ENCODE measurements at places on chromosomes 11 and 22.

DNA sequence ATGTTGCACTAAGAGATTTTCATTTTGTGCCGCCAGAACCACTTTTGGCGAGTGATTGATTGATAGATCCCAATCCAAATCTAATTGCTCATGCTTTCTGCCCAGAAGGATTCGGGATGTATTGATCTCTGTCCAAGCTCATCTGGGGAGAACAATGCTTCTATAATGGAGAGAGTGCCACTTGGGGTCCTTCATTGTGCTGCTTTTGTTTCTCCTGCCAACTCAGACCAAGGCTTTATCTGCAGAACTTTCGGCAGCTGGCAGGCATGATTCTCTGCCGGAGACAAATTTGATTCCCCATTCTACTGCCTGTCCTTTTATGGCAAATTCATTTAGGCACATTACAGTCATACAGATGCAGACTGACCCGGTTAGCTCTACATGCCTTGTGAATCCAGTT is 62.9 kb upstream of the NTM start:
- peak; percentile 71 for DNase-seq

DNA sequence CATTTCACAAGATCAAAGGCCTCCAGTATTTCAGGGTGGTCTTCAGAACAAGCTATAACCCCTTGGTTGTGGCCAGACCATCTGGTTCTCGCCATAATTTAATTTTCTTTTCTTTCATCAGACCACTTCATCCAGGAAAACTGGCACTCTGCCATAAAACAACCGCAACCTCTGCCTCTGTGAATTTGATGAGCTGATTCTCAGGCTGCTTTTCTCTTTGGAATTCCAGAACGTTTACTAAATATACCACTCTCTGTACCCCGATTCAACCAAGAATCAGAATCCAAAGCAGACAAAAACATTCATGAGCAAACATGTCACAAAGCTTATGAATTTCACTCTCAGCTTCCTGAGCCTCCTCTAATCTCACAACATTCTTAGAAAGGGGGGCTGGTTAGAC is 331.8 kb upstream of the SYN3 start:
- no peak for DNase-seq

GRCh38 chr22:37298748-37299495 is 16.6 kb downstream of the CYTH4 start:
- no peak for DNase-seq

- DNase-seq = no peak
These were observed 24.4 kb upstream of the PAMR1 start for GRCh38 chr11:35549787-35550186.

- no peak for DNase-seq
These were observed at the start of gene MRGPRD for GRCh38 chr11:68980776-68981065. MRGPRD (minus strand) TSS chr11:68980986; CDS start chr11:68980986, 0 bp downstream.

- no peak for DNase-seq
These were observed 72.6 kb upstream of the RAB1B start for GRCh38 chr11:66195867-66196266.

DNA sequence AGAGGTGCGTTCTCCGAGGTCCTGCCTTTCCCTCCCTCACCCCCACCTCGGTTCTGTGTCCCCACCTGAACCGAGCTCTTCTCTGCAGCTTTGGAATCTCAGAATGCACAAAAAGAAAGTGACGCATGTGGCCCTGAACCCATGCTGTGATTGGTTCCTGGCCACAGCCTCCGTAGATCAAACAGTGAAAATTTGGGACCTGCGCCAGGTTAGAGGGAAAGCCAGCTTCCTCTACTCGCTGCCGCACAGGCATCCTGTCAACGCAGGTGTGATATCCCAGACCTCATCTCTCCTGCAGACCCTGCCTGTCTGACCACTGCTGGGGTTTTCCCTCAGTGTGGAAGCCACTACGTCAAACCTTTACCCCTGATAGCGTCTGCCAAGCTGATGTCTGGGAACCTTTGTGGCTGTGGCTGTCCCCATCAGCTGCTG is 13.9 kb downstream of the ACP2 start:
- no peak for DNase-seq

DNA sequence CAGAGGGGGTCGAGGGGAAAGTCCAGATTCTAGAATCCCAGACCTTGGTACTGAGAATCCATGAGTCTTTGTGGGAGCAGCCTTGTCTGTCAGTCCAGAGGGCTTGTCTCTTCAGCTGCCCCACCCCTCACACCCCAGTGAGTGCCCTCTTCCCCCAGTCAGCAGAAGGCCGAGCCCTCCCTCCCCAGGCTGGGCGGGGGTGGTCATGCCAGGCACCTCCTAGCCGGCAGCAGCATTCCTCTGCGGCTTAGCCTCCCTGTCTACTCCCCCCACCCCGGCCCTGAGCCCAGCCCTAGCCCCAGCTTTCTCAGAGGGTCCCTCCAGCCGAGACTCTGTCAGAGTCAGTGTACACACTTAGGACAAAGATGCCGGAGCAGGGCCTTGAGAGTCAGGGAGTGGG is 4.6 kb downstream of the SOX10 start:
- DNase-seq = no peak

DNA sequence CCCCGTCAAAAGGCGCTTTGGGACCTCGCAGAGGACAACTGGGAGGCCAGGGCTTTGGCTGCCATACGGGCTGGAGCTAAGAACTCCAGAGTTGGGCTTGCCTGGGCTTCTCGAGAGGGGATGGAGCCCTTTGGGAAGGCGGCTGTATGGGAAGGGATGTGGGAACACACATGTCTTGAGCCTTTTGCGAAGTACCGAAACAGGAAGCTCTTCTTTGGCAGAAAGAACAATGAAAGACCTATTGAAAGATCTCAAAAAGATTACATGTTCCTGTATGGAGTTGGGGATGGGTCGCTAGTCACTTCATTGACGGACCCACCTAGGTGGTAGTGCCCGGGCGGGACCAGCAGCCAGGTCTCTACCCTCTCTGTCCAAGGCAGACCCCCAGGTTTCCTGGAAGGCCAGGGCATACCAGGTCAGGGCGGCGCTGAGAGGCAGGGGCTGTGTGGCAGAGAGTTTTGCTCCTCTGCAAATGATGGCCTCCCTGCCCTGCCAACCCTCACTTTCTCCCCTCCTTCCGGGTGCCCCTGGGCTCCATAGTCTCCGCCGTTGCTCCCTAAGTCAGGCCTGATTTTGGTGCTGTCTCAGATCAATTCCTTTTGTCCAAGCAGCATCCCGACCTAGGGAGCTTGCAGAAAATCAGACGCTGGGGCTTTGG is 1.0 kb downstream of the ST14 start:
- no peak for DNase-seq

DNA sequence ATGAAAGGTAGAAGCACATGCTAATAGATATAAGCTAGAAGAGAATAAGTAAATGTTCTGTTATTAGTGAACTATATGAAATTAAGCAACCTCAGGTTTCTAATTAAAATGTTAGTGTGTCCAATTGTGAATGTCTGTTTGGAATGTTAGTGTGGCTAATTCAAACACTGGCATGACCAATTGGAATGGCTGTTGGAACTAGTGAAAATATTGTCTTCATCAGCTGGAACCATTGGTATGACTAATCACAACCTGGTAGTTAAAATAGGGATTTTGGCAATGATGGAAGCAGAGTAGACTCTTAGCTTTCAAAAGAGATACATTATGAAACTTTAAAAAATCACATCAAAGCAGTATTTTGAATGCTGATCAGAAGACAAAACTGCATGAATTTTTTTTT is 66.8 kb downstream of the CYB5R2 start:
- DNase-seq = no peak

DNA sequence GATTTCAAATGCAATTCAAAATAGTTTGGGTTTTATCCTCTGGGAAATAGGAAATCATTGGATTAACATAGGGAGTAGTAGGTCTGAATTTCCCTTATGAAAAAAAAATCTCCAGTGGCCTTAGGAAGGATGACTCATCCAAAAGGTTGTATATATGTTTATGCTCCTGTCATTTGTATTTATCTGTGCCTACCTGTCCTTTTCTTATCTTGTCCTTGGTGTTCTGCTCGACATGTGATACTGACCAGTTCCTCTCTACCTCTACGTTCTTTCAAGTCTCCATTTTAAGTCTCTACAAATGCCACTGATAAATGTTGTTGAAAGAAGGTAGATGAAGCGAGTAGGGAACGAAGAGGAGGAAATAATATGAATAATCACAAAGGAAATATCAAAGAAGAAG is 3.0 kb upstream of the SOX6 start:
- no peak for DNase-seq

- no peak for DNase-seq
These were observed 245.6 kb upstream of the B3GAT1 start for GRCh38 chr11:134657631-134658030.

DNA sequence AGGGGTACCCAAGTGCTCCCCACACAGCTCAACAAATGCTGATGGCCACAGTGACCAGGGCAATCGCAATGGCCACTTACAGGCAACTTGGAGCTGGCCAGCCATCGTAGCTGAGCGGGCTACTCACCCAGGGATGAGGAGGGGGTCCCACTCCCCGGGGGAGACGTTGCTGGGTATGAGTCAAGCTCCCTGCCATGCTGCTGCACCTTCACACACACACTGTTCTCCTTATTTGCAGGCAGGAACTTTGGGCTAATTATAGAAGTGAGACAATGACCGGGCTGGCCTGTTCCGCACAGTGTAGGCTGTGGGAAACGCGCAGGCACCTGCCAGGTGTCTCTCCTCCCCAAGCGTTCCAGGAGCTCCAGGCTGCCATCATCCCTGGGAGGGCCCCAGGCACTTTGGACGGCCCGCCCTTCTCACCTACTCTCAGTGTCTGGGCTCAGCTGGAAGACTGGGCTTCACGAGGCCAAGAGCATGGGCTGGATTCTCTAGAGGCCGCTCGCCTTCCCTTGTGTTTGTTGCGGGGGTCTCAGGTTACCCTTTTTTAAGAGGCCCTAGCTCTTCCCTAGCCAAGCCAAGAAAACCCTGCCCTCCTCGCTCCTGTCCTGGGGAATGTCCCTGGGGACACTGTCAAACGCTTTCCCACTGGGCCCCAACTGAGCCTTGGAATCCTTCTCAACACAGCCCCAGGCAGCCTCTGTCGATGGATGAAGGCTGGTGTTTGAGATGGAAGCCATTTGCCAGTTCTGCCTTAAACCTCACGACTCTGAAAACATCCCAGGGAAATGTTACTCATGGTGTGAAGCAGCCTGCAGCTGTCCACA is 73.0 kb downstream of the RTL6 start:
- DNase-seq = no peak

GRCh38 chr11:34064291-34064690 is 12.8 kb downstream of the CAPRIN1 start:
- DNase-seq = no peak

- peak; percentile 95 for DNase-seq
These were observed at the start of gene DEPDC5 for GRCh38 chr22:31753634-31754501. DEPDC5 (plus strand) TSS chr22:31754019; CDS start chr22:31754922, 903 bp downstream.

GRCh38 chr11:17551347-17552040 is 4.4 kb downstream of the OTOG start:
- DNase-seq = no peak

GRCh38 chr22:29093501-29094300 is 20.9 kb downstream of the KREMEN1 start:
- no peak for DNase-seq

DNA sequence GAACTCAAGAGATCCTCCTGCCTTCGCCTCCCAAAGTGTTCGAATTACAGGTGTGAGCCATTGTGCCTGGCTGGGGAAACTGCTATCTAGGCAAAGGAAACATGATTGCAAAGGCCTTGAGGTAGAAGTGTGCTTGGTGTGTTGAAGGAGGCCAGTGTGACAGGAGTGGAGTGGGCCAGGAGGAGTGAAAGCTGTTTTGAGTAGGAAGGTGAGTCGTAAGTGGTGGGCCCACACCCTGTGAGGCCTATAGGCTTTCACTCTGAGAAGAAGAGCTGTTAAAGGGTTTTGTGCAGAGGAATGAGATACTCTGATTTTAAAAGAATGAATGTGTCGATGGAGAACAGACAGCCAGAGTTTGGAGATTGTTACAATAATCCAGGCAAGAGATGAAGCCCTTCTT is 43.4 kb downstream of the WEE1 start:
- DNase-seq = no peak

DNA sequence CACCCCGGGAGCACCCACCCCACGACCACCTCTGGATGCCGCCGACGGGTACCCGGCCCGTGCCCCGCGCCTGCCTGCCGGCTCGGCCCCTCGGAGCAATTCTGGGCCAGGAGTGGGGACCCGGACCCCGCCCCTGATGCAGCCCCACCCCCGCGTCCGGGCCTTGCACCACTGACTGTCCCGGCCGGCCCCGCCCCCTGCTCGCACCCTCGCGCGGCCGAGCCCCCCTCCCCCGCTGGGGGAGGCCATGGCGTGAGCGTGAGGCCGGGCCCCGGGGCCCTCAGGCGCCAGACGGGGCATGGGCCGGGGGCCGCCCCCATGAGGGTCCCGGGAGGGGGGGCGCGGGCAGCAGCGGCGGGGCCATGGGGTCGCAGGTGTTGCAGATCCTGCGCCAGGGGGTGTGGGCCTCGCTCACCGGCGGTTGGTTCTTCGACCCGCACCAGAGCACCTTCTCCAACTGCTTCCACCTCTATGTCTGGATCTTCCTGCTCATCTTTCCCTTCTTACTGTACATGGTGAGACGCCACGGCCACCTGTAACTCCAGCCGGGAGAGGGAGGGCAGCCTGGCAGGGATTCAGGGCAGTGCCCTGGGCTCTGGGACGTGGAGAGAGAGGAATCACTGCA is 486 bp downstream of the PCNX3 start:
- DNase-seq = no peak

DNA sequence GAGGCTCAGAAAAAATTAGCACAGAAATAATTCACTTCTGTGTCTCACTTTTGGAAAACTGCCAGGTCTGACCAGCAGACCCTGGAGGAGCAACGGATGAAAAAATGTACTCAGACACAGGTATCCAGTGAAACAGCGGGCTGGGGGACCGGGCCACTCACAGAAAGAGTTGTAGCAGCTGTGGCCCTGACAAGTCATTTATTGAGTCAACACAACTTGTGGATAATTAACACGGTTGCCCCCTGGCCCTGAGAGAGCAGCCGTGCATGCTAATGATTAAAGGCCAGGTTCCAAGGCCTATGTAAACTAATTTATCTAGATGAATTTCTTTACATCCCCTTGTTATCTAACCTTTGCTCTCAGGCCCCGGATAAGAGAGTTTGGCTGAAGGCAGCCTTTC is 131.3 kb downstream of the AASDHPPT start:
- DNase-seq = peak; percentile 18

GRCh38 chr11:122756417-122756816 is 81.9 kb upstream of the CRTAM start:
- no peak for DNase-seq

Measured in spinal cord (tissue), 10 donors.